Activated CD4-positive, CD25-positive, alpha-beta regulatory T cell treated with anti-CD3 and anti-CD28 coated beads, Interleukin-2, amount 50 U/mL, for 16 hours (primary cell): ENCODE measurements at places on chromosomes 3 and 15.

- DNase-seq, result no peak
These were observed 64.2 kb upstream of the CHL1 start for GRCh38 chr3:132378-132777.

- no peak for DNase-seq
These were observed 15.1 kb downstream of the PPARG start for GRCh38 chr3:12303993-12304392.

DNA sequence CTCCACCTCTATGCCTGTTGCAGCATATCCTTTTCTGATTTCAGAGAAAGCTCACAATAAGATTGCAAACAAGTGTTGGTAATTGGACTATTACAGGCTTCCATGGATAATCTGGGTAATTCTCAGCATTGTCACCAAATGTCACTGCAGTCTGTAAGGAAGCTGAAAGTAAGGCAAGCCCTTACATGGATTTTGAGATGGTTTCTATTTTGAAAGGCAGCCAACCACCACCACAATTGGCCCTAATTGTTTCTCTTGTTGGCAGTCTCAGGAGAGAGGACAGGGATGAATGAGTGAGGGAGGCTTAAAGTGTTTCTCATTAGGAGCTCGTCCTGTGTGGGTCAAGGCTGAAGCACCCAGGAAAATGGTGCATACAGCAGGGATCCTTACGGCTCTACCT, 879.9 kb downstream of the TUSC7 start:
- DNase-seq, result no peak

- DNase-seq, result no peak
These were observed 232.4 kb upstream of the PROK2 start for GRCh38 chr3:72017311-72017710.

DNA sequence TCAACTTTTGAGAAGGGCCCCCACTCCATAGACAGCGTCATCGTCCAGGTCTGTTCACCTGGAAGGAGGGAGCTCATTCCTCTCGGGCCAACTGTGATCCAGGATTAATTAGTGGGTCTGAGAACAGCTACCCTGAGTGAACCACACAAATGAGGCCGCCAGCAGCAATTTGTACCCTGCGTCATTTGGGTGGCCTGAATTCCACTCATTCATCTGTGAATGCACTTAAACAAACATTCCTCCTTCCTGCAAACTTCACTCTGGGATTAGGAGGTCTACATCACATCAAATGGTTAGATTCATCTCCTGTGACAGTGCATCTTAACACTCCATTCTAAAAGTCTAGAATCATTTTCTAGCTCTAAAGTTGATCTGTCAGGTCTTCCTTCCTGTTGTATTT, 201.8 kb downstream of the GABRG3 start:
- DNase-seq, result no peak

DNA sequence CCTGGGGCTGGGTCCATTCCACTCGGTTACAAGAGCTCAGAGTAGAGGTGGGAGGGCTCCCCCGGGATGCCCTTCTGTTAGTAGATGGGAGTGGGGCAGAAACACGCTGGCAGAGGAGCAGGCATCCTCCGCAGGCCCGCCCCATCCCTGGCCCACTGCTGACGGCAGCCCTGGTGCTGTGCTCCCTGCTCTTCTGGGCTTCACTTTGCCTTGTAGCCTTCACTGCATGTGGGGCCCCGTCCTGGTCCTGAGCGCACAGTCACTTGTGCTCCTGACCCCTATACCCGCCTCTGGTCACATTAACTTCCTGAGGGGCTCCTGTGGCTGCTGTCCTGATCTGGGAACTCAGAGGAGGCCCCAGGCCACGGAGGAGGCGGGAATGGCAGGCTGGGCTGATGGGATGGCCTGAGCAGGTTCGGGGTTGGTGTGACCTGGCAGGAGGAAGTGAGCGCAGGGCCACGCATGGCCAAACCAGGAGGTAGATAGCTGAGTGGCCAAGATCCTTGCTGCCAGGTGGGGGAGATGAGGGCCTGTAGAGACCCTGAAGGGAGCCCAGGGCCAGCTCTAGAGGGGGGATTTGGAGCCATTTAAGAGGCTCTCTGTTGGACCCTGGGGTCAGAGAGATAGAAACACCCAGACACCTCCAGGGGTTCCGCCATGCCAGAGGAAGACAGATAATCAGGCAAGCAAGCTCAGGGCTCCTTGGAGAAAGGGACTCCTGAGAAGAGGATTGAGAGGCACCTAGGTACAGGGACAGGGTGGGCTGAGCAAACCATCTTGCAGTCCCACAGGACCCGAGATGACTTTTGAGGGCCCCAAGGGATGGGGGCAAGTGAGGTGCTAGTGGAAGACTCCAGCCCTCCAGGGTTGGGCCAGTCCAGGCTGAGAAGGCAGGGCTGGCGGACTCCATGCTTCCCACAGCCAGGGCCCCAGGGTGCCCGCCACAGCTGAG, 92.2 kb upstream of the PRR23E start:
- no peak for DNase-seq

DNA sequence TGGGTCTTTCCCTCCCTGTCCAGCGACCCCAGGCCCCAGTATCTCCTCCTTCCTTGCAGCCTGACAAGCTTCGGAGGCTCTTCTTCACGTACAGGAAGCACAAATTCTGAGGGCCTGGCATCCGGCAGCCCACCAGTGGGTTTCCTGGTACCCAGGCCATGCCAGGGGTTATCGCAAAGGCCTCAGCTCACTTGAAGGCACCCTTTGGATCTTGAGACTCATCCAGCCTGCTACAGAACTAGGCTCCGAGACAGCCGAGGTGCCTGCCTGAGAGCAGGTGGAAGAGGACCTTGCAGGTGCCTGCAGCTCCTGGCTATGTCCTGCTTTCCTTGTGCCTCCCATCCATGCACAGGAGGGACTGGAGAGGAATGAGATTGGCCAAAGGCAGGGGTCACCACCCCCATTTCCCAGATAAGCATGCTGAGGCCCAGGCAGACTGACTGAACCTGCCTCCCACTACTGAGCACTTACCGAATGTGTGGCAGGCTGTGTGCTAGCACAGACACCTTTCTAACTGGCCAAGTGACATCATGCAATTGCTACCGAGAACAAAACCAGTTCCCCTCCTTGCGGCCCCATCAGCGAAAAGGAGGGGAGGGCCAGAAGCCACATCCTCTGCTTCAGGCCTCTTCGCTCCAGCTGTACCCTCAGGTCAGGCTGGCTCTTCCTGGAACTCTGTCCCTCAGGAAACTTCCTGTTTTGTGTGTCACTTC, 11.2 kb downstream of the SH2D7 start:
- peak; percentile 12 for DNase-seq

GRCh38 chr3:105755121-105755886, 113.5 kb downstream of the CBLB start:
- no peak for DNase-seq

DNA sequence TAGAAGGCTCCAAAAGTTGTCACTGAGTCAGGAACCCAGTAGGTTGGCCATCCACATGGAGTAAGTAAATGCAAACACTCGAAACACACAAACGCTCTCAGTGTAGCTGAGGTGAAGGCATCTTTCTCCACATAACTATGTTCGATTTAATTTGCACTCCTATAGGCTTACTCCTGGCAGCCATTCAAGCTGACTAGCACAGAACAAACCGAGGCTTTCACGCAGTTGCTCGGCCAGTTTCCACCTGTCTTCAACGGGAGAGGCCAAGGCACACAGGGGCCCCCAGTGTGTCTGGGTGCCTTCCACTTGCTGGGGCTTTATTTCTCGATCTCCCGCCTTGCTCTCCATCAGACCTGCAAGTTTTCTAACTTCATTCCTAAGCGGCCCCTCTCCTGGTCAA, 18.9 kb downstream of the RGMA start:
- no peak for DNase-seq

DNA sequence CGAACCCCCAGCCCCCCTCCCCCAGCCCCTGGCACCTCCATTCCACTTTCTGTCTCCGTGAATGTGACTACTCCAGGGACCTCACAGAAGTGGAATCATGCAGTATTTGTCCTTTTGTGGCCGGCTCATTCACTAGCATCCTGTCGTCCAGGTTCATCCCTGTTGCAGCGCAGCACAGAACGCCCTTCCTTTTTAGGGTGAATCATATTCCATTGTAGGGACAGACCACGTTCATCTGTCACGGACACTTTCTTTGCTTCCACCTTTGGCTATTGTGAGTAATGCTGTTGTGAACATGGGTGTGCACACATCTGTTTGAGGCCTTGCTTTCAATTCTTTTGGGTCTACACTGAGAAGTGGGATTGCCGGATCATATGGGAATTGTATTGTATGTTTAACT, 148.9 kb upstream of the IQSEC1 start:
- no peak for DNase-seq

DNA sequence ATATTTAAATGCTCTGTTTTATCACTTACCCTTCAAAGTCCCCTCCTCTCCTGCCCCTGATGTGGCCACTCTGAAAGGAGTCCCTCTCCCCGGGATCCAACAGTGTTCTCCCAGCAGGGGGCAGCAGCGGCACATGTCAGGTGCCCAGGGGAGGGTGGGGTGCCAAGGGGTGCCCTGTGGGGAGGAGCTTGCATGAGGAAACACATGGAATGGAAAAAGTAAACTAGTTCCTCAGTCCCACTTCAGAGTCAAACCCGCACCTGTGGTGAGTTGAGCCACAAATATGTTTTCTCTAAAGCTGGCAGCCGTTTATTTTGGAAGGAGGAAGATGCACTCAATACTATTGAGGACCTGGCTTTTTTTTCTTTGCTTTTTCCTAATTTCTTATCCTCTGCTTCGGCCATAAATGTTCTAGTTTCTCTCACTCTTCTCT, 30.1 kb upstream of the NRROS start:
- peak; percentile 94 for DNase-seq

DNA sequence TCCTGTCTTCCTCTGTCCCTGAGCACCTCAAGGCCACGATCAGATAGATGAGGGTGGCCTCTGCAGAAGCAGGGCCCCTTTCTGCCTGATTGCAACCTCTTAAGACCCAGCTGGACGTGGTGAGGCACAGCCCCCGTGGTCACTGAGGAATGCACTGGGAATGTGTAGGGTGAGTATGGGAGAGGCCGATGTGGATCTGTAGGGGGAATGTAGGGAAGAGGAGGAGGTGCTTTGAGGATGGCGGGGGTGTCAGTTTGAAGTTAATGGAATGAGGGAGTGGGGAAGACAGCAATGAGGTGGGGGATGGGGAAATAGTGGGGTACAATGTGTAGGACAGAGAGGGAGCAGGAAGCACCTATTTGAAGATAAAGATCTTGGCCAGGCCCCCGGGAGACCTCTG, 785 bp upstream of the IQCF5 start:
- no peak for DNase-seq

DNA sequence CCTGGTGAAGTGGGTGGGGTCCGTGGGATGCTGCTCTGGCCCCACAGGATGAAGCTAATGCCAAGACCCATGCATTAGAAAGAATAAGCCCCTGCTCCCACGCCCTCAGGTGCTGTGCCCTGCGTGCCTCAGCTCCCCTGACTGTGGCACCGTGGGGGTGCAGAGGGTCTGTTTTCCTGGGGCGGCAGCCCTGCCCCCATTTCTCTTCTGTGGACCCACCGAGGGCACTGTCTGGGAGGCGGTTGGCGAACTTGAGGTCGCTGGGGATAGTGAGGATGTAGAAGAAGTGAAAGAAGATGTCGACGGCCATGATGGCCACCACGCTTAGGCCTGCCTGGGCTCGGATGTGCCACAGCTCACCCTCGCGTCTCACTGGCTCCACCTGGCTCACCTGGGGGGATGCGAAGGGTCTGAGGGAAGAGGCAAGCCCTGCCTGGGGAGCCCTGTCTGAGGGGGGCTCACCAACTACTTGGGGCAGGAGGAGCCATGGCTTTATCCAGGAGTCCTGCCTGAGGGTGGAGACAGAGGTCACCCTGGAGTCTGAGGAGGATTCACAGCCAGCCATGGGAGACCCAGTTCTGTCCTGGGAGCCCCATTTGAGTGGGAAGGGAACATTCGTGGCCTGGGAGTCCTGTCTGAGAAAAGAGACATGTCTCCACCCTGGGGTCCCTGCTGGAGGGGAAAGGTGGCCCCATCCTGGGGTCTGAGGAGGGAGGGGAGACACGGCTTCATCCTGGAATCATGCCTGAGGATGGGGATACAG, 5.1 kb downstream of the HHATL start:
- DNase-seq, result no peak

DNA sequence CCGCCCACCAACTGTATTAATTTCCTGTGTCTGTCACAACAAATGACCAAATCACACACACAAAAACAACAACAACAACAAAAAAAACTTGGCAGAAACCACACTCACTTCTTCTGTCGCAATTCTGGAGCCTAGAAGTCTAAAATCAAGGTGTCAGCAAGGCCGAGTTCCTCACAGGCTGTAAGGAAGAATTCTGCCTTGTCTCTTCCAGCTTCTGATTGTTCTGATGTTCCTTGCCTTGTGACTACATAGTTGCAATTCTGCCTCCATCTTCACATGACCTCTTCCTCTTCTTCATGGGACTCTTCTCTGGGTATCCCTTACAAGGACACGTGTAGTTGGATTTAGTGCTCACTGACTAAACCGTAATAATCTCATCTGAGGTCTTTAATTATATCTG, 61.4 kb downstream of the IL12A start:
- DNase-seq, result no peak

DNA sequence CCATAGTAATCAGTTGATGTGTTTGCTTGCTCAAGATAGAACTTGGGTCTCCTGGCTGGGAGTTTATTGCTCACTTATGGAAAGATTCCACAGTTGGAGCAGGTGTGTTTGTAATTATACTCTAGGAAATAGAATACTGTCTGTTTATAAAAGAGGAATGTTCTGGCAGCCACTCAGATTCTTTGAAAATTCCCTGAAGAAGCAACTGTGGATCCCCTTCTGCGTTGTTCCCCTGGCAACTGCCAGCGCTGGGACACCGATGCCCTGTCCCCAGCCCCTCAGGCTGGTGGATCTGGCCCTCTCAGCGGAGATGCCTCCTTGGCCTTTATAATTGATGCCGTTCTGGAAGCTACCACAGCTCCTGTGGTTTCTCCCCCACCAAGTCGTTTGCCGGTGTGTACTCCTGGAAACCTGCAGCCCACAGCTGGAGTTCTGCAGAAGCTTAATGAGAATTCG, 225.9 kb downstream of the ITPR1 start:
- DNase-seq, result no peak

GRCh38 chr3:151798466-151798865, 15.4 kb upstream of the AADAC start:
- DNase-seq, result no peak

DNA sequence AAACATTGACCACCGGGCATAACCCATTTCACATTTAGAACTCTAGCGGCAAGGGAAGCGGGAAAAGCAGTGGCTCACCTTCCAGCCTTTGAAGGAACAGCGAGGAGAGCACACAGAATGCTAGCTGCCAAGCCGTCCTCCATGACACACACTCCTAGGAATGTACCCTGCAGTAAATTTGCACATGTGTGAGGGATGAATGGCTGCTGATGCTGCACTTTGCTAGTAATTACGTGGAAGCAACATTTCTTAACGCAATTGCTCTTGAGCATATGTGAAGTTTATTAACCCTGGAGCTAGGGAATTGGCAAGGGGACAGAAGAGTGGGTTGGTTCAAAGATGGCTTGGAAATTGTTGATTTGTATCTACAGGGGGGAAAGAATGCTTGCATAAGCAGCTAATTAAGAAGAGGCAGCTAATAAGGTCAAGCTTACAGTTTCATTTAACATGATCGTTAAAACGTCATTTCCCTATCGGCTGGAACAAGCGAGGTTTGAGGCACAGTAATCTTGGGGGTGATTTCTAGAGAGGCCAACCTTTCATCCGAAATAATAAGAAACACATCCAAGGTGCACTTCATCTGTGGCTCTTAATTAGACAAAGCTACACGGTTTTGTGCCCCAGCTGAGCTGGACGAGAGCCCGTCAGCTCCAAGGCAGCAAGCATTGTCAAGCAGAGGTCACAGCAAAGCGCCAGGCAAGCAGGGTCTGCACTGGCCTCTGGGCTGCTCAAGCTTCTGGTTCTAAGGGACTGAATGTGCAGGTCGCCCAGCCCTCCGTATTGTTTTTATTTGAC, 123.4 kb downstream of the CHSY1 start:
- DNase-seq, result no peak

GRCh38 chr3:8584661-8585060, 59.9 kb downstream of the SSUH2 start:
- DNase-seq, result no peak
